Right hindlimb (tissue), 1 donor: ENCODE measurements at places on chromosomes 1 and 21.

- no peak for DNase-seq
These were observed 27.7 kb downstream of the PADI3 start for GRCh38 chr1:17276568-17276967.

DNA sequence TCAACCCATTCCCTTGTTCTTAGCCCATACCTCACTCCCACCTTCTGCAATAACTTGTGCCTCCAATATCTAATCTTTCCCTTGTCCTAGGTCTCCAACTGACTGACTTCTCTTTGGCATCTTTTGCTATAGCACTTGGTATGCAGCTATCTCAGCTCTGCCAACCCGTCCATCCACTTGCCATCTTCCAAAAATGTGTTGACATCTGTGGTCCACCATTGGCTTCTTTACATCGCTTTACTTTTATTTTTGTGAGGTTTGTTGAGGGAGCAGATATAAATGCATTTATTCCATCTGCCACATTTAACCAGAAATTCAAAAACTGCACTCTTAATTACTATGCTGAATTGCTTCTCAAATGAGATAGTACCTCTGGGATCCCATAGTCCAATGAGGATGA, 24.9 kb upstream of the PSMB2 start:
- DNase-seq, result no peak

DNA sequence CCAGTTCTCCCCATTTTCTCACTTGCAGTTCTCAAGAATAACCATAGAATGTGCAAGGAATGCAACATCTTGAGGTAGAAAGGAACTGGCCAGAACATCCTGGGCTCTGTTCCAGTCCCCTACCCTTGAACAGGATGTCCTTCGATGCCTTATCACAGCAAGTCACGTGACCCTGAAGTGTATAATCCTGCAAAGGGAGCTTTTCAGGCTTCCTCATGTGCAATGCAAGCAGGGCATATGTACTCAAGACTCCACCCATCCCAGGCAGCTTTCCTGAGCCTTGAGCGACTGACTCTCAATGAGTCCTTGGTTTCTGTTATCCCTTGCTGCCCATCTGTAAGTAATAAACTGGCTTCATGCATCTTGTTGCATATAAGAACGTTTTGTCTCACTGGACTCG, 311.0 kb downstream of the MRPL39 start:
- DNase-seq, result no peak

- no peak for DNase-seq
These were observed 566.2 kb upstream of the RGS18 start for GRCh38 chr1:191592039-191592438.

GRCh38 chr1:26702680-26703038, 6.8 kb downstream of the ARID1A start:
- no peak for DNase-seq

GRCh38 chr1:234604495-234605398, 5.2 kb downstream of the IRF2BP2 start:
- no peak for DNase-seq

DNA sequence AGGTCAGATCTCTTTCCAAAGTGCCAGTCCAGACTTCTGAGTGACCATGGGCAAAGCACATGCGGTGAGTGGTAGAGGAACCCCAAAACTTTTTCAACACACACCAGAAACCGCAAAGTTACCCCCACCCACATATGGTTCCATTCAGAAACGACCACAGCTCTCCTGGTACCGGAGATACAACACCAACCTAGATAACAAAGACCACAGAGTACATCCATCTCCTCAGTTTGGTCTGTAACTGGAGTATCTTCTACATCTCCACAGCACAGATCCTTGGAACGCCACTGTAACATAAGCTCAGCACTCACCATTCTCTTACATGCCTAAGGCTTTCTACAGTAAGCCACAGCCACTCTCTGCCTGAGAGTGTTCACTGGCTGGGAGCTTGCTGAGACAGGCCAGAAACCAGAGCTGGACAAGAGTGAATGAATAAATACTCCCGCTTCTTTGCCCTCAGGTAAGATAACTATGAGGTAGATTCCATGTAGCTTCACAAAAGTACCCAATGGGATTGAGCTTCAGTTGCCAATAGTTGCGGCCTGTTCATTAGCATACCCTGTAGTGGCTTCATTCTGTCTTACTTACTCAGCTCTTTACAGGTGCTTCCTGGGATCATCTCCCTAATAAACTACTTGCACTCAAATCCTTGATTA, 81.8 kb downstream of the SMYD3 start:
- DNase-seq, result no peak

DNA sequence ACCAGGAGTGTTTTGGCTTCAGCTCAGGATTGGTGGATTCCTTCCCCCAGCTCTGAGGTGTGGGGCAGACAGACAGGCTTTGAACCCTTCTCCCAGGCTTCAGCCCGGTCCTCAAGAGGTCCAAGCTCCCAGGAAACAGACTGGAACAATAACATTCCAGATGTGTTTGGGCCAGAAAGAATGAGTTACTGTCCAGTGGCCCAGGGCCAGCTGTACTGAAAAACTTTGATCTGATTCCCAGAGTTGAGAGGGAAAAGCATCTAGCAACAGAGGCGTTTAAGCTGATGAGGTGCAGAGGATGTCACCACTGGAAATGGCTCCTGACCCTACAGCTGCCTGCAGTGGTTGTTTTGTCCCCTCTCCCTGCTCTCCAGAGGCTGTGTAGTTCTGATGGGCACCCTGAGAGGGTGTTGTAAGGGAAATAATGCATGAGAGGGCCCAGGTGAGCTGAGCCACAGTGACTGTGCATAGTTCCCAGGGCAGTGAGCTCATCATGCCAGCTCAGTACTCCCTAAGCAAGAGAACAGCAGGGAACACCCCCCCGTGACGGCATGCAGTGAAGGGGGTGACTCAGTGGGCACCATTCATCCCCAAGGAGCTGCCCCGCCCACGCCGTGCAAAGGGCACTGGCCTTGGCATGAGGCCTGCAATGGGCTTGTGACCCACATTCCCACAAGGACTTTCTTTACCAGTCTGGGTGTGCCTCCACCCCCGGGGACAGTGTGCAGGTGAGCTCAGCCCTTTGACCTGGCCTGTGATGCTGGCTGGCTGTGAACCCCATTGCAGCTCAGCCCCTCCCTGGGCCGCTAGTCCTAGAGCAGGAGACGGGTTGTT, 13.8 kb upstream of the SFN start:
- no peak for DNase-seq

DNA sequence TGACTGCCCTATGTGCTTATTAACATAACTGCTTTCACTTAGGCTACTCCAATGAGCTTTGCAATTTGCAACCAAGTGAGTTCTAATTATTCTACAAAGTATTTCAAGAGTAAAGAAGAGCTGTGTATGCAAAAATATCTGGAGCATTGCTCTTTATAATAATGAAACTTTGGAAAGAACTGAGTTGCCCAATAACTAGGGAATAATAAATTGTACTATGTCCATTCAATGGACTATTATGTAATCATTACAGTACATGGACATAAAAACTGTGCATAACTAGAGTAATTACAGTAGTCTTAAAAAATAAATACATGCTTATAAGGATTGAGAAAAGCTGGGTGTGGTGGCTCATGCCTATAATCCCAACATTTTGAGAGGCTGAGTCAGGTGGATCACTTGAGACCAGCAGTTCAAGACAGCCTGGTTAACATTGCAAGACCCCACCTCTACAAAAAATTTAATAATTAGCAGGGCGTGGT, 70.3 kb upstream of the JAK1 start:
- no peak for DNase-seq

- no peak for DNase-seq
These were observed 124.1 kb downstream of the XCL2 start for GRCh38 chr1:168419736-168420135.

- no peak for DNase-seq
These were observed 55.2 kb upstream of the KIF1B start for GRCh38 chr1:10155087-10155712.

DNA sequence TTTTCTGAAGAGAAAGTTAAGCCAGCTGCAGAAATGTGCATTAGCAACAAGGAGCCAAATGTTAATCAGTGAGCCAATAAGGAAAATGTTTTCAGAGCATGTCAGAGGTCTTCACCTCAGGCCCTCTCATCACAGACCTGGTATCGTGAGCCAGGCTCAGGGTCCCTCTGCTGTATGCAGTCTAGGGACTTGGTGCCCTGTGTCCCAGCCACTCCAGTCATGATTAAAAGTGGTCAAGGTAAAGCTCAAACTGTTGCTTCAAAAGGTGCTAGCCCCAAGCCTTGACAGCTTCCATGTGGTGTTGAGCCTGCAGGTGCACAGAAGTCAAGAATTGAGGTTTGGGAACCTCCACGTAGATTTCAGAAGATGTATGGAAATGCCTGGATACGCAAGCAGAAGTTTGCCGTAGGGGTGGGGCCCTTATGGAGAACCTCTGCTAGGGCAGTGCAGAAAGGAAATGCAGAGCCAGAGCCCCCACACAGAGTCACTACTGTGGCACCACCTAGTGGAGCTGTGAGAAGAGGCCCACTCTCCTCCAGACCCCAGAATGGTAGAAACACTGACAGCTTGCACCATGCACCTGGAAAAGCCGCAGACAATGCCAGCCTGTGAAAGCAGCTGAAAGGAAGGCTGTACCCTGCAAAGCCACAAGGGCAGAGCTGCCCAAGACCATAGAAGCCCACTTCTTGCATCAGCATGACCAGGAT, 1128.7 kb downstream of the AMY1C start:
- no peak for DNase-seq

DNA sequence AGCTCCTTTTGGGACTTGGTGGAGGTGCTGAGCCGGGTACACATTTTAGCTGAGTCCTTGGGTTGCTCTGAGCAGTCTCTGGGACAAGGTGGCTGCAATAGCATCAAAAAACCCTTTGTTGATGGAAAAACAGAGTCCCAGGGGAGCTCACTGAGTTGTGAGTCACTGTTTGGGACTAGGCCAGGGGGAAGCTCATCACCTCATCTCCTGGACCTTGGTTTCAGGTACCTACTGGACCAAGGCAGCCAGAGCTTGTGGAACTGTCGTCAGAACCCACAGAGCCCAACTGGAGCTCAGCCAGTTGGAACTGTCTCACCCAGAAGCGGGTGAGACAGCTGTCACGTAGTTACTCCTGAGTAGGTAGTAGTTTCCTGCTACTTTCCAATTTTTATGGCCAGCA, 146.7 kb downstream of the HLX start:
- no peak for DNase-seq

- DNase-seq, result peak; percentile 35
These were observed 26.3 kb upstream of the PALMD start for GRCh38 chr1:99619583-99619982.

- DNase-seq, result no peak
These were observed 8.8 kb downstream of the MDM4 start for GRCh38 chr1:204524986-204525385.

GRCh38 chr1:105608713-105609112, 1447.8 kb upstream of the PRMT6 start:
- no peak for DNase-seq

- DNase-seq, result no peak
These were observed 13.9 kb downstream of the S1PR1 start for GRCh38 chr1:101250656-101251272.

- no peak for DNase-seq
These were observed 5.7 kb downstream of the THEMIS2 start for GRCh38 chr1:27878039-27878438.

- DNase-seq, result no peak
These were observed 27.7 kb downstream of the SPATA45 start for GRCh38 chr1:212819726-212820125.

DNA sequence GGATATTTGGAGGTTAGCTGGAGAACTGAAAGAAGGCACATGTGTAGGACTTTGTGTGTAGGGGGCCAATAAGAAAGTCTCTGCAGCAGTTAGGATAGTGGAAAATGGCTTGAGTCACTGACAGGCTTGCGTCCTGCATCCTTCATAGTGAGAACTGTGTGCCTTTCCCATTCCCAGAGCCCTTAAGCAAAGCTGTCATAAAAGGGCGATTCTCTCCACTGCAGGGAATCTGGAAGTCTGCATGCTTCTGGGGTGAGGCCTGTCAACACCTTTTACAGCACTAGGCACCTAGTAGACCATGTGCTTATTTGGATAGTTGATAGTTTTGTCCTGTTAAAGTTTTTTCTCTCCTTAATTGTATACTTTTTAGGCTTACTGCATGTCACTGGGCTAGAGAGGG, 39.4 kb upstream of the MACF1 start:
- no peak for DNase-seq

DNA sequence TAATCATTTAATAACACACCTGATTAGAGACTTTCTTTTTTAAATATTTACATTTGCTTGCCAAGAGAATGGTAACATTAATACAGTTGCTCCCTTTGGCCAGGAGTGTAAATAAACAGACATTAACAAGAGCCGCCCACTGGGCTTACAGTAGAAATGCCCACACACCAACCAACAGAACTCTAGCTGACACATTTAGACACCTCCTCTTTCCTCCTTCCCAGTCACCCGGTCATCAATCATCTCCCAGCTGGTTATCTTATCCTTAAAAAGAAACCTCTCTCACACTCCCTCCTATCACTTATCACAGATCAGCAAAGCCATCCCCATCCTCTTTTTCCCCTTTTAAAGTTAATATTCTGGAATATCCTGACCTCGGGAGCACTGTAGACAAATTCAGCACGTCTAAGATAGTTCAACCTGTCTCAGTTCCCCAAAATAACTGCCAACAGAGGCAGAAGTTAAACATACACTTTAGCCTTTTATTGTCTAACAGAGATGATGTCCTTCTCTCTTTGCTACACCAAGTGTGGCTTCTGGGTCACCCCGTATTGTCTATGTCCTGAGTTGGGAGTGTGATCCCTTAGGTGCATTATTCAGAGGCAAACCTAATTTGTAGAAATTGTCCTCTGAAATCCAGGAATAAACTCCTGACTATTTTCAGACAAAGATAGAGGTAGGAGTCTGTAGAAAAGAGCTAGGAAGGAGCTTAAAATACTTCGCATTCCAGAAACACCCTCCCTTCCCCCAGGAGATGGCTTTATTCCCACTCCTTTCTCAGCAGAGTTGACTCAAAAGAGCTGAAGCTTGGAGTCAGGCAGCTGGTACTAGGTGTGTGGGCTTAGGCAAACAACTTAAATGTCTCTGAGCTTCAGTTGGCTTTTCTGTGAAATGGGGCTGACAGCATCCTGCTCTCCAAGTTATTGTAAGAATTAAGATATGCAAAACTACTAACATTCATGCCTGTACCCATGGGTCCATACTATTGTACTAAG, 8.8 kb downstream of the MYCL start:
- no peak for DNase-seq

DNA sequence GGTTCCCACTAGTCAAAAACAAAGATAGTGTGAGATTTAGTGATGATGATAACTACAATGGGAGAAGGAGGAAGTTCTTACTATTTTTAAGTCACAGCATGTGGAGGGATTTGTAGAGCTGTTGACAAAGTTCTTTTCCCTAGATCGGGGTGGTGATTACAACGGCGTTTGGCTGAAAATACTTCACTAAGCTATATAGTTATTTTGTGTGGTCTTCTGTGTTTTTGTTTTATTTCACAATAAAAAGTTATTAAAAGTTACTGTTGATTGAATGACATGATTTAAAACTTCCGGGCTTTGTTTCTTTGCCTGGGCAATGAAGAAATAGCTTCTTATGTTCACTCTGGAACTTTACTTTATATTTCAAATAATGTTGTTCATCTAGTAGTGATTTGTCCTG, 47.3 kb upstream of the SSX2IP start:
- DNase-seq, result no peak

DNA sequence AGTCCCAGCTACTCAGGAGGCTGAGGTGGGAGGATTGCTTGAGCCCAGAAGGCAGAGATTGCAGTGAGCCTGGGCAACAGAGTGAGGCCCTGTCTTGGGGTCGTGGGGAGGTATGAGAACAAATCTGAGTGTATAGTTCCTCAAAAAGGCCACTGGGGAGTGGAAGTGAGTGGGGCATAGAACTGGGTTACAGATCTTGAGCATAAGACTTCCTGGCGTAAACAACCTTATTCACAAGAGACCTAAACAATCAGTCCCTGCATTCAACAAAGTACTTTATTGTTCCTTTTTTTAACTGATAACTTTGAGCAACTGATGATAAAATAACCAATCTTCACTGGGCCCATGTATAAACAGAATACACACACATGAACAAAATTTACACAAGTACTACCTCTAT, 72.7 kb upstream of the MUTYH start:
- DNase-seq, result no peak
